ENCODE measurements at places on chromosomes 6 and 20.

DNA sequence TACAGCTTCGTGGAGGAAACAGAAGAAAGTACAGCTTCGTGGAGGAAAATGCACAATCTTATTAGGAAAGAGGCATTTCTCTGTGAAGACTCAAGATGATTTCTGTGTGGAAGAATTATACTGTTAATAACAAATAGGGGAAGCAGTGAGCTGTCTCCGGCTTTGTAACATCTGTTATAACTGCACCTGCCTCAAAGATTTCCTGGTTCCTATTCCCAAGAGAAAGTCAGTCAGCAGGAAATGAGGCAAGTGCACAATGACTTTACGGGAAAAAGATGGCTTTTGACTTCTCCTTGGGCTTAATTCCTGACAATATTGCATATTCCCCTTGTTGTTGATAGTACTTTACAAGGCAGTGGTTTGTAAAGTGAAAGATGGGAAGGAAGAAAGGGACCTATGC, 538.5 kb downstream of the BMP2 start:
- no peak for DNase-seq

DNA sequence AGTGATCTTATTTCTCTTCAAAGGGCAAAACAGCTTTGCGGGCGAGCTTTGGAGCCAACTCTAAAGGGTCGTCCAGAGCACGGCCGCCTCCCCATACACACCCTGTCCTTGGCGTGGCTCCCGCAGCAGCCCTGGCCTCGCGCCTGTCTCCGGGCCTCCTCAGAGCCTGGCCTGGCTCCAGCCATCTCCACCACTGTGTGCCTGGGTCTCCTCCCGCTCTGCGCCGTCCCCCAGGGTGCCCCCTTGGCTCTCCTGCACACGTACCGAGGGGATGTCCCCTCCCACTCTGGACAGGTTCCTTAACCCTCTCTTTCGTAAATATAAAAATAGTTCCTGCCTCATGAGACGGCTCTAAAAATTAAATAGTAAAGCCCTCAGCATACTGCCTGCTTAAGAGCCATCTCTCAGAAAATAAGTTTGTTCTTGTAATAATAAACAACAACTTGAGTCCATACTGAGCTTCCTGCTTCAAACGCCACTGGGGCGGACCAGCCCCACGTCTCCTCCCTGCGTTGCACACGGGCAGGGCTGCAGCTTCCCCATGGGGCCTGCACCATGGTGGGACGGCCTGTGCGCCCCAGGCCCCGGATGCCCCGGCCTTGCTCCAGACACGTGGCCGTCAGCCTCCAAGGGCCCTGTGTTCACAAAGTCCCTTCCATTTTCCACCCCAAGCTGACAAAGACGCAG, 226.2 kb downstream of the TTLL2 start:
- DNase-seq, result no peak

- DNase-seq, result no peak
These were observed 7.9 kb upstream of the EEF1E1 start for GRCh38 chr6:8110117-8110721.

DNA sequence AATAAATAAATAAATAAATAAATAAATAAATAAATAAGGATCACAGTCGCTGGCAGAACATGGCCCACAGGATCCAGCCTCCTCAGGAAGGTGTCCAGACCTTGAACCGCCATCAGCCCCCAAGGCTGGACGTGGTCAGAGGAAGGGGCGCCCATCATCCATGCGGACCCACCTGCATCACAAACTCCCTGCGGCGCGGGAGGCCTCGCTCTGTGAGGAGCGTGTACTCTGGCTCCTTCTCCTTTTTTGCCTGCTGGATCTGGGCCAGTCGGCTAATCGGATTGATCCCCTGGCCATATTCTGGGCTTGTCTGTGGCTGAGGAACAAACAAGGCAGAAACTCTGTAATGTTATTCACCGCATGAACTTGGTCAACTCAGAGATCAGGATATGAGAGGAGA, 65.2 kb downstream of the STAU1 start:
- DNase-seq, result no peak

DNA sequence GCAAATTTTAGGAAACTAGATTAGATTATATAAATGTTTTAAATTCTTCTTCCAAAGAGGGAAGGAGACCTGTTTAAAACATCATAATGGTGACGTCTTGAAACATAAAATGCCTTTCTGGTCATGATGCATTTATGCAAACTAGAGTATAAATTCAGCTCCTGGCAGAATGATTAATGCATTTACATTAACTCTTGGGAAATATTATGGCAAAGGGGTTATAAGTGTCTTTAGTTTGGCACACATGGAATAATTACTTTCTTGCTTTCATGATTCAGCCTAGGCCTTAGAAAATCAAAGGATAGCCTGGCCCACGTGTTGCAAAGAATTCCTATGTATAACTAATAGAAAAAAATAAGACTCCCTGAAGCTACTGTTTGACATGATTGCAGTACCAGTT, 639.2 kb downstream of the RFPL4B start:
- DNase-seq, result no peak

DNA sequence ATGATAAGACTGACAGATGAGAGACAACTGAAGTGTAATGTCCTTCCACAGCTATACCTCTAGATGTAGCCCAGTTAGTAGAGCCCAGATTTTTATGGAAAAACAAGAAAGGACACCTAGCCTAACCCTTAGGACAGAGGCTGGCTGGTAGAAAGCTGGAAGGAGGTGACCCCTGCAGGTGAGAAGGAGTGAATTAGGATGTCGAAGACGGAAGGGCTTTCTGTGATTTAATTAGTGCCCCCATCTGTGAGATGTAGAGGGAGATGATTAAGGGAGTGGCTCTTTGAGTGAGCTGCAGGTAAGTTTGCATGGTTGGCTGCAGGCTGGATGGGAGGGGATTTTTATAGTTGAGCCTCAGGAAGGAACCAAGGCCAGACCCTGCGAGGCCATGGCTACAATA, 82.8 kb downstream of the GFRA4 start:
- no peak for DNase-seq

DNA sequence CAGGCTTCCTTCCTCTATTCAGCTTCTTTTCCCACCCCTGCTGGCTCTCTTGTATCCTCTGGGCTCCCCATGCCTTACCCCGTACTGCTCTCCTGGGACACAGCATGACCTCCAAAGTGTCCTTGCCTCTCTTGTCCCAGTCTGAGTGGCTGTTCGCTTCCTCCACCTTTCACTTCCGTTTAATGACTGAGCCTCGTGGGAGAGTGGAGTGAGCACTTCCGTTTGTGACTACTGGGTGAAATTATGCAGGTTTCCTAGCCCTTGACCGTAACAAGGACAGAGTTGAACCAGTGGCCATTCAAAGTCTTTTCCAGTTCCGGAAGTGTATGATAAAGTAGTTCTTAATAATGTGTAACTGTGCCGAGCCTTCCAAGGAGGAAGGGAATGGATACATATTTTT, 109.2 kb downstream of the ARID1B start:
- DNase-seq, result no peak

- DNase-seq, result no peak
These were observed 9.9 kb upstream of the HEBP2 start for GRCh38 chr6:138393871-138394783.

DNA sequence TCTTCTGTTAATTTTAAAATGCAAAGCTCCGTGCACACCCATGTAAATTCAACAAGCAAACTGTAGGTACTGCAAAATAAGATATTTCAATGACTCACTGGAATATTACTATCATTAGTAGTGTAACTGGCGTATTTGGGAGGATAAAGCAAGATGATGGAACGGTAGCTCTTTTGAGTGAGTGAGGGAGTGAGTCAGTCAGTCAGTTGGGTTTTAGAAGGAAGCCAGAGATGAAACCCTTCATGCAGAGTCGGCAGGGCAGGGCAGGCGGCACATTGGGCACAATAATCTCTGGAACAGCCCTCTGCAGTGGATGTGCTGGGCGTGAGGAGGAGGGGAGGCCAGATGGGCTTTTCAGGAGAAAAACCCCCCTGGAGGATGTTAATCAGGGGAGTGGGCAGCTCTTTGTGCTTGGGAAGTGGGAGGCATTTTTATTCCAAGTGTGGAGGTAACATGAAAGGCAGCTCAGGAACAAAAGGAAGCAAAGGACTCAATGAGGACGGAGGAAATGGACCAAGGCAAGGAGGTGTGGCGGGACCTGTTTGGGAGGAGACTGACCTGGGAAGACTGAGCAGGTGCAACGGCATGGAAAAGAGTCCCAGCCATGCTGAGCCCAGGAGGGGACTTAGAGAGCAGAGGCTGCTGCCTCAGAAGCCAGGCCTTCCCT, 171.2 kb downstream of the ZDHHC14 start:
- DNase-seq, result no peak

All from T47D (cell line).